ENCODE measurements at places on chromosomes 2 and 18. TPM values are rescaled to one million over a fixed set of nuclear protein-coding genes. Genes with fewer than 3 reads are reported as not detected.

Gene HOXD13
- polyA plus RNA-seq = not detected

Gene DOK1
- 15.9 TPM for polyA plus RNA-seq

Gene RTP5
- not detected for polyA plus RNA-seq

Gene POTEJ
- polyA plus RNA-seq = not detected

Gene STK16
- 23.7 TPM for polyA plus RNA-seq

Gene MPV17
- polyA plus RNA-seq = 110 TPM

Gene REG3G
- polyA plus RNA-seq = not detected

Gene ONECUT2
- not detected for polyA plus RNA-seq

Gene PRSS56
- not detected for polyA plus RNA-seq

Gene PKDCC
- polyA plus RNA-seq = not detected

Gene IHH
- not detected for polyA plus RNA-seq

Gene SRD5A2
- polyA plus RNA-seq = 0.09 TPM

Gene CLK1
- polyA plus RNA-seq = 15.5 TPM

Gene NR4A2
- 4.8 TPM for polyA plus RNA-seq

Gene DLGAP1
- not detected for polyA plus RNA-seq

Gene NCKAP1
- 0.10 TPM for polyA plus RNA-seq

Gene IL36B
- not detected for polyA plus RNA-seq

Gene ADRA2B
- polyA plus RNA-seq = not detected

Gene CD207
- not detected for polyA plus RNA-seq

Gene GLI2
- polyA plus RNA-seq = not detected

Gene ERCC3
- polyA plus RNA-seq = 17.0 TPM

Gene HAAO
- 0.47 TPM for polyA plus RNA-seq

Gene GPAT2
- 4.2 TPM for polyA plus RNA-seq

Gene MOGAT1
- polyA plus RNA-seq = not detected

Gene SLC11A1
- polyA plus RNA-seq = 0.73 TPM

Gene ACVR1
- polyA plus RNA-seq = 3.7 TPM

Gene TRAPPC8
- 13.2 TPM for polyA plus RNA-seq

Gene ANKAR
- polyA plus RNA-seq = 6.4 TPM

Gene FSIP2
- not detected for polyA plus RNA-seq

Gene RBM44
- polyA plus RNA-seq = 0.80 TPM

Gene POMC
- polyA plus RNA-seq = 4.9 TPM

Gene IL1RL2
- not detected for polyA plus RNA-seq

Gene CD8B
- polyA plus RNA-seq = 2,320 TPM

Gene REG1A
- polyA plus RNA-seq = not detected

Gene CHST9
- not detected for polyA plus RNA-seq

Gene VIT
- not detected for polyA plus RNA-seq

Gene SKOR2
- polyA plus RNA-seq = not detected

Gene FHOD3
- not detected for polyA plus RNA-seq

Gene DUSP2
- 459 TPM for polyA plus RNA-seq

Gene FN1
- polyA plus RNA-seq = 0.83 TPM

Gene CD8A
- 1,018 TPM for polyA plus RNA-seq

Gene FAM124B
- polyA plus RNA-seq = 0.18 TPM

Gene UGT1A10
- polyA plus RNA-seq = not detected

Gene EIF2AK2
- 28.8 TPM for polyA plus RNA-seq

Measured in naive thymus-derived CD8-positive, alpha-beta T cell (primary cell).